WTC11 (cell line): ENCODE measurements at places on chromosomes 1 and 21. TPM values are rescaled to one million over a fixed set of nuclear protein-coding genes. Genes with fewer than 3 reads are reported as not detected.

SLAMF9 gene
- total RNA-seq: not detected in 3 replicates

CELA3A gene
- total RNA-seq: 7.2 to 9.6 TPM (median 8.0 TPM) in 3 replicates

DNA sequence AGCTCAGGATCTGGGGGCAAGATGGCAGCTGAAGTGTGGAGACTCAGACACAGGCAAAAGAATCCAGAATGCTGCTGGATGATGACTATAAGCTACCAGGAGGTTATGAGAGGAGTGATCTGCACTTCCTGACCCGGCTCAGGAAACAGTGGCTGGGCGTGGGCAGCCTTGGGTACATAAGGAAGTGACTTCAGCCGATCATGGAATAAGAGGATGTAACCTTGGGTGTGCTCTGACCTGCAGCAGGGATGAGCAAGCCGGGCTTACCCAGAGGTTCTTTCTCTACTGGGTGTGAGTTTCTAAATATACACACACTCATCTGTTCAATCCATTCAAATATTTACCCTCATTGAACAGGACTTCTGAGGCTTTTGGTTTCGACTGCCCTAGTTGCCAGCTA is 62.7 kb downstream of the CD34 start:
- H3K4me3 ChIP-seq: no peak overlapping the region
- DNase-seq: no peak
- peaks cover 8% of the 10 kb centered on the region for H3K4me1 ChIP-seq
- no peak overlapping the region for H3K27ac ChIP-seq
- no peaks in the 10 kb centered on the region for H3K36me3 ChIP-seq
- H3K27me3 ChIP-seq: no peaks in the 10 kb centered on the region

FAM151A gene
- 0.11 TPM in 1 of 3 replicates, not detected in the others for total RNA-seq

DNA sequence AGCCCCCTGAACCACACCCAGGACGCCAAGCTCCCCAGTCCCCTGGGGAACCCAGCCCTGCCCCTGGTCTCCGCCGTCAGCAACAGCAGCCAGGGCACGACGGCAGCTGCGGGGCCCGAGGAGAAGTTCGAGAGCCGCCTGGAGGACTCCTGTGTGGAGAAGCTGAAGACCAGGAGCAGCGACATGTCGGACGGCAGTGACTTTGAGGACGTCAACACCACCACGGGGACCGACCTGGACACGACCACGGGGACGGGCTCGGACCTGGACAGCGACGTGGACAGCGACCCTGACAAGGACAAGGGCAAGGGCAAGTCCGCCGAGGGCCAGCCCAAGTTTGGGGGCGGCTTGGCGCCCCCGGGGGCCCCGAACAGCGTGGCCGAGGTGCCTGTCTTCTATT is 42.7 kb upstream of the ARHGEF16 start:
- peaks cover 2% of the 10 kb centered on the region; the same call in 1 of the 2 replicates for H3K36me3 ChIP-seq
- no peak for DNase-seq

DNA sequence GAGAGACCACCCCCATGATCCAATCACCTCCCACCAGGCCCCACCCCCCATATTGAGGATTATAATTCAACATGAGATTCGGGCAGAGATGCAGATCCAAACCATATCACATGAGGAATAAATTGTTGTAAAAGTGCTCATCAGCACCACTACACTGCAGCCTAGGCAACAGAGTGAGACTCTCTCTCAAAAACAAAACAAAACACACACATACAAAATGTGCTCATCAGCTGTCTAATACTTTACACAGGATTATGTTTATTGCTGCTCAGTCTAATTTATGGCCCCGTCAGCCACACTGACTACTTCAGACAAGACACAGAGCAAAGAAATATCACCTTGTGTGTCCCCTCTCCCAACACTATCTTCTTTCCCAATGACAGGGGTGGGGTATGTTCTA is 72.9 kb upstream of the PPM1J start:
- peaks cover 5% of the 10 kb centered on the region for H3K36me3 ChIP-seq
- H3K27ac ChIP-seq: no peak overlapping the region
- DNase-seq: no peak
- peaks cover 44% of the 10 kb centered on the region for H3K27me3 ChIP-seq

GRCh38 chr1:6008696-6009095 is 16.5 kb upstream of the NPHP4 start:
- H3K36me3 ChIP-seq: no peaks in the 10 kb centered on the region
- H3K4me3 ChIP-seq: no peak overlapping the region
- no peaks in the 10 kb centered on the region; the same call in 1 of the 2 replicates for H3K27me3 ChIP-seq
- no peak for DNase-seq
- no peak overlapping the region for H3K27ac ChIP-seq

SYNC gene
- total RNA-seq: 0.09 to 0.21 TPM (median 0.11 TPM) in 3 replicates

EPHA10 gene
- total RNA-seq: 1.3 to 1.5 TPM (median 1.3 TPM) in 3 replicates

DNA sequence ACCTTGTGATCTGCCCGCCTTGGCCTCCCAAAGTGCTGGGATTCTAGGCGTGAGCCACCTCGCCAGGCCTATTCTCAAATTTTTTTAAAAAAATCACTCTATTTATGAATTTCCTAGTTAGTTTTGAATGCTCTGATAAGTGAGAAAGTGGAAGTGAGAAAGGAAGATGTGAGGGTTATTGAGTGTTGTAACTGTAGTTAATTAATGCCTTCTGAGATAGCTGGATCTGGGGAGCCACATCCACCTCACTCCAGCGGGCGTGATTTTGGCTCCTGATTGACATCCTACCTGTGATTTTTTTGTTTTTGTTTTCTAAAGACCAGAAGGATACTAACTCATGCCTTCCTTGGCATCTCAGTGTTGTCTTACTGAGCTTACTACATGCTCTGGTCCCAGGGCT is 65.6 kb downstream of the ST3GAL3 start:
- H3K4me3 ChIP-seq: no peak overlapping the region
- peaks cover 6% of the 10 kb centered on the region; the same call in 1 of the 2 replicates for H3K36me3 ChIP-seq
- no peaks in the 10 kb centered on the region; the same call in 1 of the 2 replicates for H3K27me3 ChIP-seq
- no peak for DNase-seq

DNA sequence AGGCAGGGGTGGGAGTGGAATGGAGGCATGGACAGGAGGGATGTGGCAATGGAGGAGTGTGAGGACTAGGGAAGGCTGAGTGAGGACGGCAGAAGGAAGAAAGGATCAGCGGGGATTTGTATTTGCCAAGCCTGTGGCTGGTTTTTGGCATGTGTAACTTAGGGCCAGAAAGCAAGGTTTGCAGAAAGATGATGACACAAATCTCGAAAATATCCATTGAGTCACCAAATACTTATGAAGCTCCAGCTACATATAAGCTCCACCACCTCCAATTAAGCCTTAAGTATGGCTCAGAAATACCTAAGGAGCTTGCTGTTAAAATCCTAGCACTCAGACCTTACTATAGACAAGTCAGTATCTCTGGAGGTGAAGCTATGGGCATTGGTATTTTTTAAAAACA is 90.1 kb downstream of the OMA1 start:
- H3K27me3 ChIP-seq: no peaks in the 10 kb centered on the region
- no peaks in the 10 kb centered on the region for H3K36me3 ChIP-seq
- no peak for DNase-seq
- peaks cover 11% of the 10 kb centered on the region for H3K4me1 ChIP-seq
- H3K4me3 ChIP-seq: no peak overlapping the region
